HFF-Myc (cell line): ENCODE measurements at places on chromosomes 13 and 19.
A peak's percentile ranks its signal among the peaks of the same experiment; 100 is the strongest.

- DNase-seq = no peak
Measured at GRCh38 chr19:43380771-43381386, 27.4 kb downstream of the CD177 start.

DNA sequence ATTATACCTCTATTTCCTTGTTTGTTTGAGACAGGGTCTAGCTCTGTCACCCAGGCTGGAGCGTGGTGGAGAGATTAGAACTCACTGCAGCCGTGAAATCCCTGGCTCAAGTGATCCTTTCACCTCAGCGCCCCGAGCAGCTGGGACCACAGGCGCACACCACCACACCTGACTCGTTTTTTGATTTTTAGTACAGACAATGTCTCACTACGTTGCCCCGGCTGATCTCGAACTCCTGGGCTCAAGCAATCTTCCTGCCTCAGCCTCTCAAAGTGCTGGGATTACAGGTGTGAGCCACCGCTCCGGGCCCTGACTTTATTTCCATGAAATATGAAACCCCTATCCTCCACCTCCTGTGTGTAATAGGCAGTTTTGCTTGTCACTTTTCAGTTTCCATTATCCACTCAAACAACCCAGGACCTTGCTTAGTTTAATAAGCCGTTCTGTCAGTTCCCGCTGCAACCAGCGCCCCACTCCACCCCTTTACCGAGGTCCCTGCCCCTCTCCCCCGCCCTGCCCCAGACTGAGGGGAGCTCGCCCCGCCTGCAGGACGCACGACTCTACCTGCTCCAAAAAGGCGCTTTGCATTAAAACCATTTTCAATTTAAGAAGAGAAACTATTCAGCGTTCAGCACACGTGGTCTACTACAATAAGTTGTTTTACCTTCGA lies 16.9 kb downstream of the ZNF816 start:
- DNase-seq = no peak

DNA sequence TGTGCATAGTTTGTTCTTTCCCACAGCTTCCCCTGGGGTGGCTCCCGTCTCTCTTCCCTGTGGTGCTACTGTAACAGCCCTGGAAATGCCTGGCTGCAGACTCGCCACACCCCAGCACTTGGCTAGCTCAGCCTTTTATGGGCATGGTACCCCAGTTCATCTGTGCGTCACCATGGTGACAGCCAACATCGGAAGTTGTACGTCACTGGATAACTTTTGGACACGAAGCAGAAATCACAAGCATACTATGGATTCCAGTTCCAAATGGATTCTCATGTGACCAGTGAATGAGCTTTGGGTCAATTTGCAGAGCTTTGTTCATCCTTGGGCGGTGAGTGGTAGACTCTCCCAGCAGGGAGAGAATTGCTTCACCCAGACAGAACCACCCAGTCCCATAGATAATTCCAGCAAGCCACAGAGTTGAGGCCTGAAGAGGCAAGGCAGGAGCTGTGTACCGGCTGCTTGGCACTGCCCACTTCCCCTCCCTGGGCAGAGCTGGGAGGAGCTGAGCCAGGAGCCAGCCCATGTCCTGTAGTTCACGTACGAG lies 54.4 kb downstream of the COL4A2 start:
- DNase-seq = no peak

GRCh38 chr13:39016787-39017186 lies 21.1 kb downstream of the PROSER1 start:
- DNase-seq = no peak

GRCh38 chr13:46403851-46404732 lies 17.0 kb upstream of the RUBCNL start:
- no peak for DNase-seq

DNA sequence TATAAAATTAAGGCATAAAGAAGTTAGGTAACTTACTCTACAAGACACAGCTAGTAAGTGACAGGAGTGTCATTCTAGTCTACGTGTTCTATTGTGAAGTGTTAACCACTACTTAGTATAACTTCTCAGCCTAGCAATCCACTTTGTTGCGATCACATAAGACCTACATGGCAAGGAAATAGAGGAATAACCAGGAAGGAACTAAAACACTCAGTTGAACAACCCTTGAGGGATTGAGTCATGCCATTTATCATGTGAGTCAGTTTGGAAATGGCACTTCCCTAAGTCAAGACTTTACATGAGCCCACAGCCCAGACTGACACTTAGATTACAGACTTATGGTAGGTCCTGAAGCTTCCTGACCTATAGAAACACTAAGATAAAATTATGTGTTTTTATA lies 279.5 kb upstream of the PCDH20 start:
- no peak for DNase-seq

DNA sequence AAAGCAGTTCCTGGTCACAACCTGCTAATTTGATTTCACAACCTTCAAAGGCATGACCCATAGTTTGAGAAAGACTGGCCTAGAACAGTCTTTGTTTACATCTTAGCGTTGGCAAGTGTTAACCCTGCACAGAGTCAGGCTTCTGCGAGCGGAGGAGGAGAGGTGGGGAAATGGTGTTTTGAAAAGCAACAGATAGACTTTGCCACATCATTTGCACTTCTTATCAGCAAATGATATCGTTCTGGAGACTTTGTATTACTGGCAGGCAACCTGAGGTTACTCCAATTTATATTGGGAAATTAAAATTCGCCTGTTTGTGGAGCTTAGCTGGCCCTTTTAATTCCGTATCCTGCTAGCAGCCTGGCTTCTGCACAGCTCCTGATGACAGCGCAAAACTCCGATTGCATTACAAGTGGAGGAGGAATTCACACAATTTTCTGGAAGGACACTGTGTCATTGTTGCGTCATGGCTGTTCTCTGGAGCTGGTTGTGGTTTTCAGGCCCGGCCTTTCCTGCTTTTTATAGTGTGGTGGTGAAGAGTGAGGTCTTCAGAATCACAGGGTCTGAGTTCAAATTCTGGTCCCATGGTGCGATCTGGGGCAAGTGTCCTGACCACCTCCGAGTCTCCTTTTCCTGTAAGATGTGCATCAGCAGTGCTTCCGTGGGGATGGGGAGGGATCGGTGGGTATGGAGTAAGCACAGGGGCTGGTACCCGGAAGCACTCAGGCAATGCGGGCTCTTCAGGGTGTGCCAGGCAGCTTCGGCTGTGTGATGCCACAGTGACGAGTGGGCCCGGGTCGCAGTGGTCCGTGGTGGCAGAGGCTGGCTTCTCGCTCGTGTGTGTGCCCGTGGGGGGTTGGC lies 49.1 kb upstream of the EHD2 start:
- peak; percentile 90 for DNase-seq

GRCh38 chr13:94249512-94249911 lies 230.0 kb downstream of the DCT start:
- DNase-seq = peak; percentile 52

GRCh38 chr19:18439910-18440237 lies 1.9 kb upstream of the ISYNA1 start:
- DNase-seq = no peak

GRCh38 chr13:34164582-34164981 lies 346.6 kb downstream of the RFC3 start:
- DNase-seq = no peak

GRCh38 chr19:9791552-9792205 lies 23.1 kb upstream of the ZNF846 start:
- DNase-seq = peak; percentile 46

GRCh38 chr13:51222037-51222685 lies at the start of gene FAM124A:
TSS of gene FAM124A (plus strand) at chr13:51222398. CDS start at chr13:51222502, 104 bp downstream.
- no peak for DNase-seq

DNA sequence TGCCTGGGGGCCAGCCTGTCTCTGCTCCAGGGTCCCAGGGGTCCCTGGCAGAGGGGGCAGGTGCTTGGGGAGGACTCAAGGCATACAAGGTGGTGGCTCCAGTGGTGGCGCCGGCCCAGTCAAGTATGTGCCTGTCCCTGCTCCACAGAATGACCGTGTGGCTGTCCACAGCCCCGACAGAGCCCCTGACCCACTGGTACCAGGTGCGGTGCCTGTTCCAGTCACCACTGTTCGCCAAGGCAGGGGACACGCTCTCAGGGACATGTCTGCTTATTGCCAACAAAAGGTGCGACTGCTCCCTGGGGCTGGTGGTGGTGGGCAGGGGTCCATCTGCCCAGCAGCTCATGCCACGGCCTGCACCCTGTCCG lies 8.2 kb downstream of the YIPF2 start:
- no peak for DNase-seq

GRCh38 chr19:30760014-30760413 lies 387.8 kb downstream of the ZNF536 start:
- DNase-seq = no peak

DNA sequence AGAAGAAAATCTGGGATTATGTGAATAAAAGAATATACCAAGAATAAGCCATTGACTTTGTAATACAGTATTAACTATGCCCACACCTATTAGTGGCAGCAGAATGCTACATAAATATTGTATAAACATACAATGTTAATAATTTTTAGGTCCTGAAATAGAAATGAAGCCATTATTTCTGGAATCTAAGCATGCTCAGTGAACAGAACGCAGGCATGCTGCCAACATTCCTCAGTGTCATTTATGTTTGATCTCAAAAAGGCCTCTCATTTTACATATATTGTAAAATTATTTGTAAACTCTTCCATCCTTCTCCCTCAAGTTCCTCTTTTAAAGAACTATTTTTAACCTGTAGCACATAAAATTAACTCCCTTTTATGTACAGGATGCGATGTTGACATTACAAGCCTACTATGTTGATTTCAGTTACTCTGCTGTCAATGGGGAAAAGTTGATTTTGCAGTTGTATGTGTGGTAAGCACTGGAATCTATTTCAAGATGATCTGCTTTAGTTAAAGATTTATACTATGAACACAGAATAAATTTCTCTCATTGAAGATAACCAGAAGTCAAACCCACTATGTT lies 118.8 kb downstream of the VWA8 start:
- DNase-seq = no peak

DNA sequence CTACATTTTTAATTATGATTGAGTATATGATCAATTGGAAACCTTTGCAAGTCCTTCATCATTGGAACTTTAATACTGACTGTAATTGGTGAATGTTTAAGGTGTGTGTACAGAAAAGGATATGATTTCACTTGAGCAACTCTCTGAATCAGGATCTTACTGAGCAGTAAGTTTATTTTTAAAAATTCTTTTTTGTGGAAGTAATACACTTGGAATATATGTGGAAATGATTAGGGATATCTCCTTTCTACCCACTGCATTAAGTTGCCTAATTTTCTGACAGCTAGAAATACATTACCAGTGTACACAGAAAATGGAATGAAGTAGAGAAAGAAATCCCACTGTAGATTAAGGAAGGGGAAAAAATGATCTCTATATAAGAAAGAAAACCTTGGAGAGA lies 865.8 kb downstream of the PCDH9 start:
- DNase-seq = no peak

DNA sequence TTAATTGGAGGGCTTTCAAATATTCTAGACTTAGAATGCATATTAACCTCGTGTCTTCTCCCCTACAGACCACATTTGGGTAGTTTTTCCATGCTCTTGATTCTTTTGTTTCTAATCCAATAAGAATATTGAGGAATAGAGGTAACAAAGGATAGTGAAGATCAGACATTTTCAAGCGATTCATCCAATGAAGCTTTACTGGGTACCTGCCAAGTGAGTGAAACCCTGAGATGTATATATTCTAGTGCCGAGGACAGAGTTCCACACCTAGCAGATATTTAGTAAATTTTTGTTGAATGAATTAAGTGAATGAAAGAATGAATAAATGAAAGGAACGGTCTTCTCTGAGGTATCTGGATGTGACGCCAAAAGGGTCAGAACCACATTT lies 442 bp upstream of the RFC3 start:
- DNase-seq = no peak

- DNase-seq = no peak
Measured at GRCh38 chr13:71618159-71618558, 248.8 kb downstream of the DACH1 start.

DNA sequence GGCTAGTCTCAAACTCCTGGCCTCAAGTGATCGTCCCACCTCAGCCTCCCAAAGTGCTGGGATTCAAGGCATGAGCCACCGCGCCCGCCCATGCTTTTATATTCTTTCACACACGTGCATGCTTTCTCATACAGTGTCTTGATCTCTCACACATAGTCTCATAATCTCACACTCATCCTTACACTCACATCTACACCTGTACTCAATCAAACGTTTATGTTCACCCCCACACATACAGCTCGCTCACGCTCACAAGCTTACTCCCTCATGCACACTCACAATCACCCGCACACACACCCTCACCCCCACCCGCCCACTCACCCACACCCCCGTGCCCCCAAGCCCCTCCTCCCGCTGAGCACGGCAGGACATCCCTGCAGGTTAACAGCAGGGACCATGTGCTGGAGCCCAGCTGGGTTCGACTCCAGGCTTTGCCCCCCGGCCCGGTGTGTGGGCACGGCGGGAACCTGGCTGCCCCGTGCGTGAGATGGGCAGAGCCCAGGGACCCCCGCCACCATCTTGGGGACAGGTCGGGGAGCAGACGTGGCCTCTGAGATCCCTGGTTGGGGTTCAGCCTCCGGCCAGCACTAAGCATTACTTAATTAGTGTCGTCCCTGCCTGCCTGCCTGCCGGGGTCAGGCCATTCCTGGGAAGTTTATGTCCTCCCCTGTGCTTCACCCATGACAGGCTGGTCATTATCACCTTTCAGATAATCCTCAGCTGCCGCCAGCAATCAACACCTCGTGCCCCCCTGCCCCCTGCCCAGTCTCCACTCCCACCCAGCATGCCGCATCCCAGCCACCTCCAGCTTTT lies 11.4 kb downstream of the SBK2 start:
- DNase-seq = no peak

GRCh38 chr13:92297971-92298942 lies 899.8 kb downstream of the GPC5 start:
- DNase-seq = no peak

GRCh38 chr13:38759390-38759789 lies 72.5 kb downstream of the FREM2 start:
- no peak for DNase-seq

DNA sequence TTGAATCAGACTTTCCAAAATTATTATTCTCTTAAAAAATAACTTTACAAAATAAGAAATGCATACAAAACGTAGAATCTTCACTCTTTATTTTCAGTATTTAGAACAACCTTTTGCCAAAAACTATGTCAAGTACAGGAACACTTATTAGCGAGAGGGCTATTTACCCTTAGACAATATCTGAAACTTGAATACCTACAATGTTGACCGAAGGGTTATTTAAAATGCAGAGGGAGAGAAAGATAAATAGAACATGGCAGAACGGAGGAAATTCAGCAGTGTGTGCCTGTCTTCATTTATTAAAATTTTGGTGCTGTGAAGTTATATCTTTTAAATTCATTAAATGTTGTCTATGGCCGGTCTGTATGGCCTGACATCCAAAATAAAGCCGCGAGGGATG lies 198.8 kb downstream of the EFNB2 start:
- no peak for DNase-seq

DNA sequence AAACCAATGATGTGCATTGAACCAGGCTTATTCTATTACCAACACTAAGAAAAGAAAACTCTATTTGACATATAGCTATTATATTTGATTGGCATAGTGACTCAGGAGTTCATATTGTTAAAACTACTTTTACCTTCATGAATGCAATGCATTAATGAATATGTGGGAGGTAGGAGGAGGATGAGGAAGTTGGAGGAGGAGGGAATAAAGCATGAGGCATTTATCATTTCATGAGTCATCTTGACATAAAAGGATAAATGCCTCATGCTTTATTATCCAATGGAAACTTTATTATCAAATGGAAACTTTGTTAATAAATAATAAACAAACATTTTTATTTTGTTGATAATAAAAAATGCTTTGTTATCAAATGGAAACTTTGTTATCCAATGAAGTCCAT lies 116.5 kb downstream of the SPRY2 start:
- DNase-seq = no peak

- DNase-seq = no peak
Measured at GRCh38 chr13:29436291-29436690, 159.2 kb downstream of the SLC7A1 start.

- DNase-seq = no peak
Measured at GRCh38 chr13:35480346-35480745, 3.9 kb upstream of the MAB21L1 start.
